ENCODE measurements at places on chromosomes 4 and X.

DNA sequence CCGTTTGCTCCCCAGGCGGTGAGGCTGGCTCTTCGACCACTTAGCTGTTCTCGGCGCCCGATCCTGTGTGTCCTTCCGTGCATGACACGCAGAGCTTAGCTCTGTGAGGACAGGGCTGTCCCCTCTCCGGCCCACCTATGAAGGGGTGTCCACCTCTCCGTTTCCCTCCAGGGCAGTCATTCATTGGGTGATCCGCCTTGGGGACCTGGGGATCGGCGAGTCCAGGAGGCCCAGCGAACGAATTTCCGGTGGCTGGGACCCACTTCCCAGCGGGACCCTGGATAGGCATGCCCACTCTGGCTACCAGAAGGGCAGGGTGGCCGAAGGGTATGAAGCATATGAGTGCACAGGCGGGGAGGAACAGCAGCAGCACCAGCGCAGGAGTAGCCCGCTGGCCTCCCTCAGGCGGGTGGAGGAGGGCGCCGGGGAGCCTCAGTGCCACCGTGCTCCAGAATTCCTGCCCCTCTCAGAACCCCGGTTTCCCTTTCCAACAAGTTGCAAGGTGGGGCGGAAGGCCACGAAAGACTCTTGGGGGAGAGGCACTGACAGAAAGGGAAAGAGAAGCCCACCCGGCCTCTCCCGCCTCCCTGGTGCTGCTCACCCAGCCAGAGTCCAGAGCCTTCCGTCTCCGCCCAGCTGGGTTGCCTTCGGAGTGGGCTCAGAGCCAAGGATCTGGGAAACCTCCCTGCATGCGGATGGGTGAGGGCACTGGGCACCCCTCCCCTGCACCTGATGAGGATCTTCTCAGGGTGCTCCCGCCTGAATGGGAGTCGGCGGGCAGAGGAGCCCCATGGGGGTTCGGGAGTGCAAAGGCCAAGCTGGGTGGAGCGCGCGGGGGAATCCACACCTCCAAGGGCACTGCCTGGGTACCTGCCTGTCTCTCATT, 8.6 kb downstream of the HMX1 start:
- DNase-seq, result no peak

DNA sequence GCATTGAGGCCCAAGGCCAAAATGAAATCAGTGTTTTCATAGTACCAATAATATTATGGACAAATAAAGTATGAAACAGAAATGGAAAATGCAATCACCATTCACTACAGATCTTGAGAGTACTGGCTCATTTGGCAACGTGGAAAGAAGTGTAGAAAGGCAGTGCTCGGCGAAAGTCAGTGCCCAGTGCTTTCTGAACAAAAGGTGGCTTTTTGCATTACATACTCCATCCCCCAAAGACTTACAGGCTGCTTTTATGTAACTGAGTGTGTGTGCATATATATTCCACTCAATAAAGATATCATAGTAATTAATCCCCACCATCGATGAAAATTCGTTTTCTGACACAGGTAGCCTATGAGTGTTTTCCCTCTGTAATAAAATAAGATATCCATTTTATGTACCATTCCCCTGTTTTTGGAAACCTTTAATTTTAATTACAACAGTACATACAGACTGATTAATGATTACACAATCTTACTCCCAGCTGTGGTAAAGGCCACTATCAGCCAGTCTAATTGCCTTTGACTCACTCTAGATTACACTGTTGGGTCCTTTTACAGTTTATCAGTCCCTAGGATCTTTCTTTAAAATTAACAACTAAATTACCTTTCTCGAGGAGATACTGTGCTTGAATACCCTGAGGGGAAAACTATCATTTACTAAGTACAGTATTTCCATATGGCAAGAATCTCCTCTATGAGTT, 65.9 kb downstream of the MAD2L1 start:
- no peak for DNase-seq

GRCh38 chrX:1306909-1307625, 29.5 kb upstream of the IL3RA start:
- DNase-seq, result no peak

- DNase-seq, result no peak
These were observed 211.5 kb upstream of the GRIA3 start for GRCh38 chrX:122972604-122973003.

Data from left hindlimb (tissue), 1 donor.